Esophagus muscularis mucosa (tissue), 4 donors: ENCODE measurements at places on chromosomes 12 and 14.

DNA sequence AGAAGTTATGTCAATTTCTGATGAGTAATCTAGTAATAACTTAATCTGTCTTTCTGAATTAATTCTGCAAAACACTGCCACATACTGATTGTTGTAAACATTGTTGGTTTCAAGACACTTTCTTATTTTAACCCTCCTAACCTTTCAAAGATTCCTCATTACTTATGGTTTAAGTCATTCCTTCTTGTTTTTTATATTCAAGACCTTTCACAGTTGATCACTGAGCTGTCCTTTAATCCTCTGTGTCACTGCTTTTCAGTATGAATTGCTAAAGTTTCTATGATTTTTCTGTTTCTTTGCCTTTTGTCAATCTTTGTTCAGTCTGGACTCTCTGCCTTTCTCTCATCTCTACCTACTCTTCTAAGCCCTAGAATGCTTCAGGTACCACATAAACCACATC lies 164.7 kb downstream of the RAD51B start:
- H3K4me3 ChIP-seq: no peak overlapping the region
- no peaks in the 10 kb centered on the region for H3K27me3 ChIP-seq
- H3K27ac ChIP-seq: no peak overlapping the region
- peaks cover 28% of the 10 kb centered on the region for H3K4me1 ChIP-seq

- H3K4me1 ChIP-seq: no peaks in the 10 kb centered on the region
- H3K4me3 ChIP-seq: no peak overlapping the region
- peak; percentile 17 for DNase-seq
- no peaks in the 10 kb centered on the region for H3K36me3 ChIP-seq
- H3K27ac ChIP-seq: no peak overlapping the region
- no peaks in the 10 kb centered on the region for H3K27me3 ChIP-seq
Measured at GRCh38 chr12:4252601-4253000, 21.0 kb upstream of the CCND2 start.

GRCh38 chr12:85476756-85477155 lies 196.7 kb downstream of the ALX1 start:
- no peaks in the 10 kb centered on the region for H3K27me3 ChIP-seq
- DNase-seq: no peak
- no peaks in the 10 kb centered on the region for H3K4me1 ChIP-seq

GRCh38 chr12:6929466-6930452 lies 2.0 kb downstream of the ATN1 start:
- DNase-seq: no peak
- peak overlapping the region; percentile 99 for H3K4me3 ChIP-seq
- no peaks in the 10 kb centered on the region for H3K27me3 ChIP-seq

GRCh38 chr12:117073611-117074010 lies 25.6 kb downstream of the TESC start:
- no peaks in the 10 kb centered on the region for H3K27me3 ChIP-seq
- no peak overlapping the region for H3K4me3 ChIP-seq
- no peaks in the 10 kb centered on the region for H3K36me3 ChIP-seq
- peaks cover 21% of the 10 kb centered on the region for H3K4me1 ChIP-seq

DNA sequence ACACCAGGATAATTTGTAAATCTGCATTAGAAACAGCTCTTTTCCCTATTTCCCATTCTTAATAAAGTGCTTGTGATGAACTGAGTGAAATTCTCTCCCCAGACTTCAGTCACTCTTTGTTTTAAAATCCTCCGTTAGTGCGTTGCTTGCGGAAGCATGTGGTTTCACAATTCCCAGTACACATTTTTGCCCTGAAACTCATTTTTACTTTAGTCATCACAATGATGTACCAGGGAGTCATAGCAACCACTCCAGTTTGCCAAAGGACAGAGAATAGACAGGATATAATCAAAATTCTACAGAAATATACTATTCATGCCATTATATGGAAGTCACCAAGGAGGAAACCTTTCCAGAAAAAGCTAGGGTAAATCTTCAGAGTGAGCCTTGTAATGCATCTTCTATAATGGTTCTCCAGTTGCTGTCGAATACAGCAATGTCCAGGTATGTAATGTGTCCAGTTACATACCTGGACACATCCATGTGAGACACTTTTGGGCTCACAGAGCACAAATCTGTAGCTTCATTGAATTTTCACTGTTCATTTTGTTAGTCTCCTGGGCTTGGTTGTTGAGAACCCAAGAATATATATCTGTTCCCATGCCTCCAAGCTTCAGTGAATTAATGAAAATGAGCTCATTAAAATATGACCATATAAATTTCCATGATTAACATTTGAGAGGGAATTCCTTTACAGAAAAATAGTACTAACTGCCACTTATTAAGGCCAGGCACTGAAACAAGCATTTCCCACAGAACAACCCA lies 57.8 kb downstream of the GPR135 start:
- H3K4me3 ChIP-seq: no peak overlapping the region
- no peaks in the 10 kb centered on the region for H3K36me3 ChIP-seq
- peak overlapping the region; percentile 61 for H3K27ac ChIP-seq
- no peak for DNase-seq
- no peaks in the 10 kb centered on the region for H3K27me3 ChIP-seq

DNA sequence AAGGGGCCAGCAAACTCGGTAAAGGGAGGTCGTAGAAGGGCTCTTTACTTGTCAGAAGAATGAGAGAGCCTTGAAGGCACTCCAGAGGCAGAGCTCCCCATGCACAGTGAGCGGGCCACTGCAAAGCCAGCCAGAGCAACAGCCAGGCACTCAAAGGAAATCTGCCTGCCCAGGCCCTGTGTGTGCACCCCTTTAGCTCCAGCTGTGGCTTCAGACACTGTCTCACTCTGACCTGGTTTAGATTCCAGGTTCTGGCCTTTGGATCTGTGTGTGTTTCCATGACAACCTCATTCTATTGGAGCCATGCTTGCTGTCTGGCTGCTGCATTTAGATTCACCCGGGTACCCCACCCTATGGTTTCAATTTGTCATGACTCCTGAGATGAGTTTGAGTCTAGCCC lies 170.3 kb downstream of the CAPZA3 start:
- no peak for DNase-seq
- H3K27ac ChIP-seq: peak overlapping the region; percentile 80
- no peaks in the 10 kb centered on the region for H3K27me3 ChIP-seq
- no peaks in the 10 kb centered on the region for H3K36me3 ChIP-seq

DNA sequence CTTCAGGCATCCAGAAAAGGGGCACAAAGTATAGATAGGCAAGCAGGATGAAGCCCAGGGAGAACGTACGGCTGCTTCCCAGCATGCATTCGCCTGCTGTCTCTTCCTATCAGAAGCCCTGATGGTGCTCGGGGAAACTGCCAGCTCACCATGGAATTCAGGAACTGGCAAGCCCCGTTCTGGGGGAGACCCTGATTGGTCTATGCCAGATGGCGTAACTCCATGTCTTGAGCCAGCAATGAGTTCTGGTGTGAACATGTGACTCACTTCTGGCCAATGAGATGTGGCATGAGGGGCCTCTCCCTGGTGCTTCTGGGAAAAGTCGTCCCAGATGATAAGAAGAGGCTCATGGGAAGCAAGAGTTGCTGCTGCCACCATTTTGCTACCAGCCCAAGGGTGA lies 270.8 kb downstream of the BCL11B start:
- no peaks in the 10 kb centered on the region for H3K36me3 ChIP-seq
- no peak for DNase-seq
- H3K27ac ChIP-seq: no peak overlapping the region
- H3K4me1 ChIP-seq: no peaks in the 10 kb centered on the region

GRCh38 chr12:112891093-112892024 lies 15.4 kb upstream of the OAS1 start:
- DNase-seq: no peak
- no peaks in the 10 kb centered on the region for H3K4me1 ChIP-seq

DNA sequence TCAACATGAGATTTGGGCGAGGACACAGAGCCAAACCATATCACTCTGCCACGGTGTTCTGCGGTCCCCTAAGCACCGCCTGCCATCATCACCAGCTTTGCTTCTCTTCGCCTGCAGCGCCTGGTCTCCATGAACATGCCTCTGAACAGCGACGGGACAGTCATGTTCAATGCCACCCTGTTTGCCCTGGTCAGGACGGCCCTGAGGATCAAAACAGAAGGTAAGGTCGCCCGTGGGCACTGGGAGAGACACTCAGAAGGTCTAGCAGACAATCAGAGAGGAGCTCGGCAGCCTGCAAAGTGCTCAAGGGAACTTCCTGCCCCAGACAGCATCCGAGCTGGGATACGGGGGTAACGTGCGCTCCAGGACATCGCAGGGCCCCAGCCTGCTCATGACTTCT lies 126.0 kb upstream of the FKBP4 start:
- no peaks in the 10 kb centered on the region for H3K27me3 ChIP-seq
- no peak overlapping the region for H3K27ac ChIP-seq
- peaks cover 35% of the 10 kb centered on the region for H3K36me3 ChIP-seq
- DNase-seq: no peak

DNA sequence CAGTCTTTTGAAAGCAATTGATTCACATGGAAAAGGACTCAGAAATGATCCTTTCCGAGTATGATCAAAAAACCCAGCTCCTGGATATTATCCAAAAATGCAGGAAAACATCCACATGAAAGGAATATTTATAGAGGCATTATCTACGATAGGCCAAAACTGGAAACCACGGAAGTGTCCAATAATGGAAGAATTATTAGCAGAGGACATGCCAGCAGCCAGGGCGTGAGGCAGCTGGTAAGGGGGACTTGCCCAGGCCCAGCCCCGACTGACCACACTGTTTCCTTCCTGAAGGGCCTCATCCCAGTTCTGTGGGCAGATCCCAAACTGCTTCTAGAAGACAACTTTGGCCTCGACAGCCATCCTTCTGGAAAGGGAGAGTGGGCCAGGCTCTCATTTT lies 20.5 kb downstream of the ACTN1 start:
- H3K27me3 ChIP-seq: no peaks in the 10 kb centered on the region
- peak overlapping the region; percentile 10 for H3K4me3 ChIP-seq
- H3K36me3 ChIP-seq: peaks cover 9% of the 10 kb centered on the region
- peaks cover 85% of the 10 kb centered on the region for H3K4me1 ChIP-seq

- no peak for DNase-seq
- H3K27me3 ChIP-seq: no peaks in the 10 kb centered on the region
- H3K36me3 ChIP-seq: peaks cover 2% of the 10 kb centered on the region
- H3K4me3 ChIP-seq: no peak overlapping the region
- no peaks in the 10 kb centered on the region for H3K4me1 ChIP-seq
- H3K27ac ChIP-seq: no peak overlapping the region
Measured at GRCh38 chr12:121733849-121734248, 21.3 kb downstream of the TMEM120B start.

DNA sequence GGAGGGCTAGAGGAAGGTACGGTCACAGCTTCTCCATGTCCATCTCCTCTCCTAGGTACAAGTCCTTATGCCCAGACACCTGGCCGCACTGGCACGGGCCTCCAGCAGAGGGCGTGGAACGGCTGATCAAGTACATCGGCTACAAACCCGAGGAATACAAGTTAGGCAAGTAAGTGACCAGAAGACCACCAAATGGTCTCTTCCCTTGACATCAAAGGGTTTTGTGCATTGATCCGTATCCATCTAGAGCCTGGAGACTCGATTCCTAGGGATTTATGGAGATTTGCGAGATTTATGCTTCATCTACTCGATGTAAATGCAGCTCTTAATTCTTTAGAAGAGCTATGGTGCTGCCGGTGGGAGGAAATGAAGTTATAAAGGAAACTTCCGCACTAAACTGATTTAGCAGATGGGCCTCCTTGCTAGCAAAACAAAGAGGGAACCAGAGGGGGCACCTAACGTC lies 44.2 kb downstream of the KCTD10 start:
- no peaks in the 10 kb centered on the region for H3K36me3 ChIP-seq
- H3K4me3 ChIP-seq: no peak overlapping the region
- H3K4me1 ChIP-seq: peaks cover 12% of the 10 kb centered on the region

DNA sequence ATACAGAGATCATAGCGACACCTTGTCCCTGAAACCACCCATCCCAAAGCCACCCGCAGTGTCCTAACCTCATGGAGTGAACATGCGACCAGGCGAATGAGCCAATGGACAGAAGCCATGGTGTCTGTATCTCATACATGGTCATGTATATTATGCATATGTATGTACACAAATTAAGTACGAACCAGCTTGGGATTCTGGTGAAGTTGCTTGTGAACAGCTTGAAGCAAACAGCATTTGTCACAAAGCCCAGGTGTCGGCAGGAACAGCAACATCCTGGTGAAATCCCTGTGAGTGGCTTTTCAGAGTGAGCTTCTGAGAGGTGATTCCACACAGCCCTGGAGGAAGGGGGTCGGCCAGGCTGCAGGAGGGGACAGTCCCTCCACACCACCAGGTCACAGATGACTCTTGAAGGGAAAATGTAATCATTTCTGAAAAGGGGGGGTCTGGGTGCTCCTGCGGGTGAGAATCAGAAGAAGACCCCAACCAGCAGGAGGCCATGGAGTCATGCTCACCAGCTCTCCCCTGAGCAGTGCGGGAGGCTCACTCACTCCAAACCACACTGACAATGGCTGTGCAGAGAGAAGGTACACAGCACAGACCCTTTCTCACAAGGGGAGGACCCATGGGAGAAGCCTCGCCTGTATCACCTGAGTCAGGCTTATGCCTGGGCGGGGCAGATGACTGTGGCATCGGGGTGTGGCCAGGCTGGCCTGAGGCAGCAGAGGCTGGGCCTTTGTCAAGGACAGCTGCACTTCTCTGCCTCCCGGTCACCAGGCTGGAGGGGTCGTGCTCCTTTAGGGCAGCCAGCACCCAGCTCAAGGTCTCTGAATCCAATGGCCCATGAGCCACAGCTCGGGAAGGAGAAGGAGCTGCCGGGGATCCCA lies 14.3 kb downstream of the CHGA start:
- H3K4me1 ChIP-seq: no peaks in the 10 kb centered on the region
- no peak for DNase-seq
- H3K36me3 ChIP-seq: peaks cover 42% of the 10 kb centered on the region
- H3K4me3 ChIP-seq: no peak overlapping the region
- H3K27ac ChIP-seq: no peak overlapping the region
- no peaks in the 10 kb centered on the region for H3K27me3 ChIP-seq

- H3K27ac ChIP-seq: peak overlapping the region; percentile 97
- H3K36me3 ChIP-seq: no peaks in the 10 kb centered on the region
- no peaks in the 10 kb centered on the region for H3K27me3 ChIP-seq
Measured at GRCh38 chr12:118061873-118062843, 1.2 kb upstream of the WSB2 start.

DNA sequence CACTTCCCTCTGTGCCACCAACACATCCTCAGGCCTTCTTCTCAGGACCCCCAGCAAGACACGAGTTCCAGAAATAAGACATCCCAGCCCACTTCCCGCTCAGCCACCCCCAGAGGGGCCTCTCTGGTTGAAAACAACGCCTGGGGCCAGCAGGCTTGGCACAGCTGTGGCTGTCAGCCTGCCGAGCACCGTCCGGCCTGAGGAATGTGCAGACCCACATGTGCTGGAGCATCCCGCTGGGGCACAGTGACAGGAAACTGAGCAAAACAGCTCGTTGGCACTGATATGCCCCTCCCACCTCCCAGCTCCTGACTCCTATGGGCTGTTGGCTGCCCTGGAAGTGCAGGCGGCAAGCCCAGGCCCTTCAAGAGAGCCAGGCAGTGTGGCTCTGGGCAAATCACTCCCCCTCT lies 1.4 kb downstream of the SYNE3 start:
- no peaks in the 10 kb centered on the region for H3K36me3 ChIP-seq
- peak overlapping the region; percentile 70 for H3K4me3 ChIP-seq
- DNase-seq: no peak
- peaks cover 87% of the 10 kb centered on the region for H3K4me1 ChIP-seq
- peak overlapping the region; percentile 86 for H3K27ac ChIP-seq
- H3K27me3 ChIP-seq: peaks cover 16% of the 10 kb centered on the region

- peak overlapping the region; percentile 32 for H3K4me3 ChIP-seq
- no peaks in the 10 kb centered on the region for H3K36me3 ChIP-seq
- H3K27me3 ChIP-seq: no peaks in the 10 kb centered on the region
- H3K27ac ChIP-seq: peak overlapping the region; percentile 71
Measured at GRCh38 chr12:26298785-26299621, 103.6 kb downstream of the SSPN start.

GRCh38 chr12:56996793-56997545 lies 9.4 kb downstream of the ZBTB39 start:
- no peak overlapping the region for H3K4me3 ChIP-seq
- no peaks in the 10 kb centered on the region for H3K27me3 ChIP-seq
- peaks cover 44% of the 10 kb centered on the region for H3K36me3 ChIP-seq
